ENCODE measurements at places on chromosomes 7 and 10. TPM values are rescaled to one million over a fixed set of nuclear protein-coding genes. Genes with fewer than 3 reads are reported as not detected.

SPRN gene
- total RNA-seq, result not detected

DNA sequence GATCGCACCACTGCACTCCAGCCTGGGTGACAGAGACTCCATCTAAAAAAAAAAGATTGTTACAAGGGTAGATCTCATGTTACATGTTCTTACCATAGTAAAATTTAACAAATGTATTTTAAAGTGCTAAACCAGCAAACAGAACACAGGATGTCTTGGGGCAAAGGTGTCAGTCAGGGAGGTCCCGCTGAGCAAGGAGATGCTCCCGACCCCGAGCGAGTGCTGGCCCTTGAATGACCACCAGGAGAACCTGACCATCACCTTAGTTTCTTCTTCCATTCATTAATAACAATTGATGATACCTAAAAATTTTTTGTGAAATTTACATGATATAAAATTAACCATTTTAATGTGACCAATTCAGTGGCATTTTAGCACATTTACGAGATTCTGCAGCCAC is 241.6 kb upstream of the GPR26 start:
- no peak for DNase-seq

GRCh38 chr10:69415049-69415448 is 1.7 kb downstream of the TACR2 start:
- no peak for DNase-seq

TACR2 gene
- total RNA-seq, result 0.07 TPM

DNA sequence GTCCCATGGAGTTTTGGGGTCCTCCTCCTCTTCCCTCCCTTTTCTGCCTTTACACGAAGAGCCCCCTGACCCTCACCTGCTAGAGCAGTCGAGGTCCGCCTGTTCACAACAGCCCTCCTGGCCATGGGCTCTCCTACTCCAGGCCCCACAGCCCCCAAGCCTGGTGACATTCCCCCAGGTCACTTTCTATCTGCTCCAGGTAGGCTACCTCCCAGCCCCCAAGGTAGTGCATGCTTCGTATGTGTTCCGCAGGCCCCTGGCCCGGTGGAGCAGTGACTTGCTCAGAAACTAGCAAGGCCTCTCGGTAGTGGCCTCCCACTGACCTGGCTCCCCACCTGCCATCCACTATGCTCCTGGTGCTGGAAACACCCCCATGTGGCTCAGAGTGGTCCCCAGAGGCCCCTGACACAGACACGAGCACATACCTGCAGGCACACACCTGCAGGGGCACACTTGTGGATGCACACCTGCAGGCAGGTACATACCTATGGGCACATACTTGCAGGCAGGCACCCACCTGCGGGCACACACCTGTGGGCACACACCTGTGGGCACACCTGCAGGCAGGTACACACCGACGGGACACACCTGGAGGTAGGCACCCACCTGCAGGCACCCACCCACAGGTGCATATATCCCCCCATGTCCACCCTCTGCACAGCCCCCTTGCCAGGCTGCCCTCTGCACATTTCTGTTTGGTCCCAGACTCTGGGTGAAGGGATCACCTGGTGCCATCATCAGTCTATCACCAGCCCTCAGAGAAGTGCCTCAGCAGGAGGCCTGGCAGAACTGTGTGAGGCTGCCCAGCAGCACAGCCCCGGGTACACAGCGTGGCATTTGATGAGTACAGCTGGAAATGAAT is 322.5 kb downstream of the PTPRN2 start:
- DNase-seq, result no peak

DNA sequence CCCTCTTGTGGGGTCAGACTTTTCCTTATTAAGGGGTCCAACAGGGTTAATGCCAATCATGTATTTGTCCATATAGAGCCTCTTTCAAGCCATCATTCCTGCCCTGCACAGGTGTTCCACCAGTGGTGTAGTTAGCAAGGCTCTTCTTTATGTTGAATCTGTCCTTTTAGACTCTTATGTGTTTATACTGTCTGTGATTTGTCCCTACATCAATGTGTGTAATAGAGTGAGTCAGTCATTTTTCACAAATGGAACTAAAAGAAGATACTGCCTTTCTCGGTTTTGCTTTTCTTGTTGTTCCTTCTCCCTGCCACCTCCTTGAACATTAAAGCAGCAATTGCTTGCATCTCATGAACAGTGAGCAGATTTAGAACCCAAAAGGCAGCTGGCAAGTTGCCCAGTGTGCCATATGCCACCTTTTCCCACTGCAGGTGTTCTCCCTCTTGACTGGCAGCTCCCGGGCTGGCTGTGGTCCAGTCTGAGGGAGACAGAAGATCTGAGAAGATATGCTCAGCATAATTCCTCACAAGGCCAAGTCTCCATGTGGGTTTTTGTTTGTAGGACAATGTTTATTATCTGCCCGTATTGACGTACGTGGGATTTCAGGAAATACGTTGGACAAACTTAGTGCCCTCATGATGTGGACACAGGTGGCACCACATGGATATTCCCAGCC is 154.1 kb downstream of the LHFPL3 start:
- no peak for DNase-seq

C1GALT1 gene
- 28.8 TPM for total RNA-seq

- DNase-seq, result no peak
Observed at GRCh38 chr7:79334841-79335240, 118.6 kb downstream of the MAGI2 start.

Measured in pulmonary artery endothelial cell (primary cell).